Activated CD4-positive, alpha-beta memory T cell treated with anti-CD3 and anti-CD28 coated beads for 36 hours (primary cell): ENCODE measurements at places on chromosomes 6 and 20.

DNA sequence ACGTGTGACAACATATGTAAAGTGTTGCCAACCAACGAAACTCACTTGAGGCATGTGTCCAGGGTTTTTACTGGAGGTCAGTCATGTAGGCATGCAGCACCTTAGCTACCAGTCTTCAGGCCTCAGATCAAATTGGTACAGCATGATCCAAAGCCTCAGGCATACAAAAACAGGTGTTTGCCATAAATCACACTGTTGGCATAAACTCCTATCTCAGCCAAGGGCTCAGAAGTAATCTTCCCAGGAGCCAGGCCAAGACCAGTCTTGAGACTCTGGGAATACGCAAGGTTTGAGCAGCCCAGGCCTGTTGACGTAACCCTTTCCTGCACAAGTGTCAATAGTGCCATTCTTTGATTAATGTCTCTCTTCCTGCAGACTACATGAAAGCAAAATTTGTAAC, 163.5 kb downstream of the PRL start:
- no peak for DNase-seq

DNA sequence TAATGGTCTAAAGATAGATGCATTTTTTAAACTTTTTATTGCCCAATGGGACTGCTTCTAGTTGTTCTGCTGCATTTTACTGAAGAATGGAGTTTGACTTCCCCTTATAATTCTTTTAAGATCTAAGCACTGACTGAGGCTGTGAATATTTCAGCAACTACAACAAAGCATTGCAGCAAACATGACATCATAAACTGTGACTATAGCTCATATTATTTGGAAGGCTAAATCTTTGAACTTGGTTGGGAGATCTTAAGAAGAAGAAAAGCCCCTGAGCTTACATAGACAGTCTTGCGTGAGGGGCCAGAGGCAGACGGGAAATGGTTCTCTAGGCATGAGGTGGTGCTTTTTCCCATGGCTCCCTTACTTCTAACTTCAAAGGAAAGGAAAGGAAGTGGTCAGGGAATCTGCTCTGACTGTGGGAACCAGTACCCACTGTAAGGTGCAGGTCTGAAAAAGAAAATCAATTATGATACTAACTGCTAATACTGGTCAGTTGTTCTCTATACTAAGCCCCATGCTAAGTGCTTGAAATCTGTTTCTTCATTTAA, 14.8 kb downstream of the HEY2 start:
- no peak for DNase-seq

DNA sequence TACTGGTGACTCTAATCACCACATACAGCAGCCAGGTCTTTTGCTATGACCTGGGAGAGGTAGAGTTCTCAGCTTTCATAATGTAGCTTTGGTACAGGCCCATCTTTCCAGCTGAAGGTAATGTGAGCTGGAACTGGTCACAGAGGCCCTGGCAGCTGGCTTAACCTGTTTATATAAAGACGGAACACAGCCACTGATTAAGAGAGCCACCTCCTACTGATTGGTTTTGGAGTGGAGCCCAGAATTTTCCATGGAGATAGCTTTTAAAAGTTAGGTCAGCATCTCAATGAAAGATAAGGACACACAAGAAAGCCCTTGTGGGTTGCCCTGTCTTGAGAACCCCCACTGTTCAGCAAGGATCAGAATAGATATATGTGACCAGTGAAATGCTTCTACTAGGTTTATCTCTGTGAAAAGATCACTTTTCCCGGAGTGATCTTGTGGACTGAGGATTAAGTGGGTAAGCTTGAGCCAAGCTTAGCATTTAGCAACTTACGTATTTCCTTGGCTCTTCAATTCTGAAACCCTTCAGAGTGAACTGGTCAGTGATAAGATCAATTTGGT, 213.7 kb upstream of the CITED2 start:
- DNase-seq, result no peak

DNA sequence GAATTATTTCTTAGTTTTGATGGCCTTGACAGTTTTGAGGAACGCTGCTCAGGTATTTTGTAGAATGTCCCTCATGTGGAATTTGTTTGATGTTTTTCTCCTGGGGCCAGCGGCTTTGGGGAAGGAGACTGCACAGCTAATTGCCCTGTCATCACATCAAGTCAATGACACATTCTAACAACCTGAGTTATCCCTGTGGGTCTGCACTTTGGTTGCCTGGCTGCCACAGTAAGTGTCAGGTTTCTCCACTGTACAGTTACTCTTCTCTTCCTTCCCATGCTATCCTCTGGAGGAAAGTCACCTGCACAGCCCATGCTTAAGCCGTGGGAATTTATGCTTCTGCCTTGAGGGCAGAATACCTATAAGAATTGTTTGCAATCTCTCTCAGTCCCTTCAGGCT, 1.4 kb upstream of the TREML4 start:
- DNase-seq, result no peak

DNA sequence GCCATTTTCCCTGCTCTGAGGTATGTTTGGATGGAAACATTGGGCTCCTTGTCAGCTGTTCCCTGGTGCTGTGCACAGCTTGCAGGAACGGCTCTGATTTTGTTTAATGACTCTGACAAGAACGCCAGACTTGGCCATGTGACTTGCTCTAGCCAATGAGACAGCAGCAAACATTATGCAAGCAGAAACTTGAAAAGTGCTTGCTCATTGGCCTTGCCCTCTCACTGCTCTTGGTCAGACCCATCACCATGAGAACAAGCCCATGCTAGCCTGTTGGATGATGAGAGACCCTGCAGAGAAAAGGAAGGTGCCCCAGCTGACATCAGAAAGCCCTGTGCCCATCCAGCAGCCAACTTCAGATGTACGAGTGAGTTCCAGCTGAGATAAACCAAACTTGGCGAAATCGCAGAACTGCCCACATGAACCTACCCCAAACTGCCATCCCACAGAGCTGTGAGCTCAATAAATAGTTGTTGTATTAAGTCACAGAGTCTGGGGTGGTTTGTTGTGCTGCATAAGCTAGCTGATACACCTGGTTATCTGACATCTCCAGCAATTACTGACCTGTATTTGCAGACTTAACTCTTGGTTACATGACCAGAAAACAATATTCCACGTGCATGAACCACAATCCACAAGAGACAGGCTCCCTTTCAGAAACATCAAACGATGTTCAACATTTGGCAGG, 96.9 kb downstream of the JPH2 start:
- peak; percentile 52 for DNase-seq

GRCh38 chr20:10288954-10289646, 70.5 kb downstream of the SNAP25 start:
- no peak for DNase-seq

DNA sequence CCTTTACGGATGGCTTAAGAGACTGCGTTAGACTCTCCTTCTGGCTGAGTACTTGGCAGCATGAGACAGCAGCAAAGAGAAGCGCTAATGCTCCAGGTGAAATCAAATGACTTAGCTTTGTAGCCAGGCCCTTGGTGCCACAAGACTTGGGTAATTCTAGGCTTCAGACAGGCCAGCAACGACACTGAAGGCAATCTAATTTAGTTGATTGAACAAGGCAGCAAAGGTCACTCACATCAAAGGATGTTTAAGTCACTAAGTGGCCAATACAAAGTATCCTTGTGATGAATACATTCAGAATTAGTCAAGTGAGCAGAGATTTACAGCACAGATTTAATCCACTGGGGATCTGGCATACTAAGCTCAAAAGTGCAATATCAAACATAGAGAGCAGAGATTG, 113.2 kb downstream of the FAM83B start:
- DNase-seq, result no peak

- no peak for DNase-seq
Observed at GRCh38 chr6:14068133-14068532, 49.4 kb upstream of the CD83 start.

DNA sequence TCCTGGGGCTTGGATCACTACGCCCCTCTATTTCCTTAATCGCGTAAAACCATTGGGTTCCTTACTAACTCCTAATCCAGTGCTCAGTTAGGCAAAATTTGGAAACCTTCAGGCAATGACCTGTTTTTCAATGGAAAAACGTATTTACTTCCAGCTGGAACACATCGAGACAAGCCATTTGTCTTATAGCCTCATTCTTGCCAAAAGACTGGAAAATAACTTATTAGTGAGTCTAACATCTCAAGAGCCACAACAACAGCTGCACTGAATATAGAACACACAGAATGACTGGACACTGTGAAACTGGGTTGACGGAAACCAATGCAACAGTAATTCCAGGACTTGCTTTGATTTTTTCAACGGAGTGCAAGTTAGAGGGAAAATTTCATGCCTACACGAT, 125.2 kb upstream of the MAP3K7 start:
- DNase-seq, result no peak

GRCh38 chr6:43268782-43269272, 25.5 kb downstream of the TTBK1 start:
- no peak for DNase-seq

DNA sequence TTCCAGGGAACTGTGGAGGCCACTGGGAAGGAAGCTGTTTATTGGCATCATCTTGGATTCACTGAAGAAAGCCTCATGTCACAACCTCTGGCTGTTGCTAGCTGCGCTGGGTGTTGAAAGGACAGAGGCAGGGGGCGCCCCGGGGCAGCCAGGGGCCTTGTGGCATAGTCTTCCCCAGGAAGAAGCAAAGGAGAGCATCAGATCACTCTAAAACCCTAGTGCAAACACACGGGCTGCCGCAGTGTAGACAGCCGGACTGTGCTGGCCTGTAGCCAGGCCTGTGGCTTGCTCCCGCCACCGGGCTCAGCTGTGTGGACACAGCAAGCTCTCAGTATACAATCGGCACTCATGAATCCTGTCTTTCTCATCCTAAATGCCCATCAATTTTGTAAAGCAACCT, 23.8 kb upstream of the SMOC2 start:
- no peak for DNase-seq

DNA sequence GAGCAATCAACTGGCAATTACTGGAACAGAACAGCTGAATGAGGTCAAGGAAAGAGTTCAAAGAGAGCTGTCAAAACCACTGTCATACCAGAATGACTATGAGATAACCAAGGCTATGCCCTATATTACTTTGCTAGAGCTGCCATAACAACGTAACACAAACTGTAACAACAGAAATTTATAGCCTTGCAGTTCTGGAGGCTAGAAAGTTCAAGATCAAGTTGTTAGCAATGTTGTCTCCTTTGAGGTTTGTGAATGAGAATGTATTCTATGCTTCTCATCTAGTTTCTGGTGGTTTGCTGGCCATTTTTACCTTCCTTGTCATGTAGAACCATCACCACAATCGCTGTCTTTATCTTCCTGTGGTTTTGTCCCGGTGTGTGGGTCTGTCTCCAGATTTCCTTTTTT, 1323.0 kb upstream of the GJE1 start:
- no peak for DNase-seq

DNA sequence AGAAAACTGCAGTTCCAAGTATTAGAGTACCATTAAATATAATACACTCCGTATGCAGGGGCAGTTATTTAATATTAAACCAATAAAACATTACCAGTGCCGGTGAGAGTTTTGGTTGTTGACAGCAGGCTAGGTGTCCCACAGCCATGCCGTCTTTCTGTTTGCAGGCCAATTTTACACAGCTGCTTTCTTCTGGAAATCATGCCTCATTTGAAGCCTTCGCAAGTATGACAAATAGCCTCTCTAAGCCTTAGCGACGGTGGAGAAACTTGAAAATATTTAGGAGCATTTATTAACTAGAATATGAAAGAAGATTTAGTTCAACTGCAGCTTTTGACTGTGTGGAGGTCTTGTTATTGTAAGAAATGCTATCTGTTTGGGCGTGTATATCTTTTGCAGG, 226.0 kb downstream of the BMP2 start:
- DNase-seq, result no peak

DNA sequence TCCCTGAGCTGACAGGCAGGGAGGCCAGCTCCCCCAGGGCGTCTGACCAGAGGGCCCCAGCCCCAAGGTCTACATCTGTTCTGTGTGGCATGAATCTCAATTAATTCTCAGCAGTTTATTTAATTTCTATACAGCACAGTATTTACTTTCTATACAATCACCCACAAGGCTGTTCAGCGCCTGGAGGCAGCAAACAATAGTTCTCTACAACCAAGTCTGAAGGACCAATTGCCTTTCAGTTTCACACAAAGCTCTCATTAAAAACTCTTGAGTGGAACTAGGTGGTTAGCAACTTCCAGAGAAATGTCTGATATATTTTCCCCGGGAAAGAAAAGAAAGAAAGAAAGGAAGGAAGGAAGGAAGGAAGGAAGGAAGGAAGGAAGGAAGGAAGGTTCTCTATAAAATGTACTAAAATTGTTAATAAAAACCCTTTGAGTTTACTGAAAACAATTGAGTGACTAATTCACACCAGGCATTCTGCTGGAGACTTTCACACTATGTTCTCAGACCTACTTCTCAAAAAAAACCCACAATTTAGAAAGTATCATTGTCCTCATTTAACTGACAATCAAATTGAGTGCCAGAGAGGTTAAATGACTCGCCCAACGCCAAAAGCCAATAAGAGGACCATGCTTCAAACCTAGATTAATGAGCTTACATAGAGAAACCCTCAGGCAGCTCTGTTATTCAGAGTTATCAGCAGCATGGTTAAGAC, 62.5 kb downstream of the METTL24 start:
- no peak for DNase-seq

DNA sequence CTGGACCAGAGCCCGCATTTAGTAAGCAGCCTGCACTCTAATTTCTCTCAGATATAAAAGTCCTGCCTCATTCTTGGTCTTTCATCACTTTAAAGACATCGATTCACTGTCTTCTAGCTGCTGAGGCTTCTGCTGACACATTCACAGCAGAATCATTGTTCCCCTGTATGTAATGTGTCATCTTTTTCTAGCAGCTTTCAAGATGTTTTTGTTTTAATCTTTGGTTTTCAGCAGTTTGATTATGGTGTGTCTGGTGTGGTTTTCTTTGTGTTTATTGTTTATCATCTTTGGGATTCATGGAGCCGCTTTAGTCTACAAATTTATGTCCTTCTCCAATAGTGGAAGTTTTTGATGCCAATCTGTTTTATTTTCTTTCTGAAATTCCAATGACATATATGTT, 157.3 kb upstream of the STMND1 start:
- DNase-seq, result no peak

- DNase-seq, result no peak
Observed at GRCh38 chr20:64162239-64162910, 1.9 kb upstream of the MYT1 start.

GRCh38 chr20:9117548-9117947, 48.7 kb downstream of the PLCB4 start:
- no peak for DNase-seq

GRCh38 chr6:14016935-14017625, 92.3 kb downstream of the RNF182 start:
- DNase-seq, result no peak

GRCh38 chr6:34573567-34574183, 17.5 kb upstream of the SPDEF start:
- no peak for DNase-seq
